NCI-H226 (cell line): ENCODE measurements at places on chromosomes 4 and X.

DNA sequence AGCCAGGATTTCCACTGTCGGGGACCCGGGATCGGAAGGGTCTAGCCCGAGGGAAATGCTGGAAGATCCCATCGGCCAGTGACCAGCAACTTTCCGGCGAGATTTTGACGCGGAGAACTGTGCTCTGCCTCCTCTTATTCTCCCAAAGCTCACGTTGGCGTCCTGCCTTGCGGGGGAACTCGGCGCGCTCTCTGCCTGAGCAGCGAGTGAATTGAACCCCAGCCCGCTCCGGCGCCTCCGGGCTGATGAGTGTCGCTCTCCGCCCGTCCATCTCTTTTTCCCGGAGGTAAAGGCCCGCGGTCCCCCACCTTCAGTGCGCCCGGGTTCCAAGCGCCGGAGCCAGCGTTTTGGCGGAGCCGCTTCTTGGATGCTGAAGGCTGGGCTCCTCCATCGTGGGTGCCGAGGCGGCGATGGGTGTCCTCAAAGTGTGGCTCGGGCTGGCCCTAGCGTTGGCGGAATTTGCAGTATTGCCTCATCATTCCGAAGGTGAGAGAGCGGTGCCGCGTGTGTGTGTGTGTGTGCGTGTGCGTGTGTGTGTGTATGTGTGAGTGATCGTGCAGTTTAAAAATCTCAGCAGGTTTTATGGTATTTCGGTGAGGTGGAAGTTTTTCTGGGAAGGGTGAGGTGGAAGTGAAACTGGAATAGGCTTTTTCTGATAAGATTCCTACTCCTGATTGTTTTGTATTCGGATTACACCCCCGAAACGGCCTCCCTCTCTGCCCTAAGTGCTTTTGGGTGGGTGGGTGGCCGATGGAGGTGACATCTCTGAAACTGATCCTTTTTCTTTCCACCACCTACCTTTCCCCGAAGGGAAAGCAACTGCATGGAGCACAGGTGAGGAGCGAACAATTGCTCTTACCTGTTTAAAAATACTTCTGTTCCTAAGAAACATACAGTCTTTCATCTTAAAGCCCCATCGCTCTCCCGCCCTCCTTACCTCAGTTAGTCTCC is 752 bp downstream of the FRAS1 start:
- peak; percentile 17 for DNase-seq

DNA sequence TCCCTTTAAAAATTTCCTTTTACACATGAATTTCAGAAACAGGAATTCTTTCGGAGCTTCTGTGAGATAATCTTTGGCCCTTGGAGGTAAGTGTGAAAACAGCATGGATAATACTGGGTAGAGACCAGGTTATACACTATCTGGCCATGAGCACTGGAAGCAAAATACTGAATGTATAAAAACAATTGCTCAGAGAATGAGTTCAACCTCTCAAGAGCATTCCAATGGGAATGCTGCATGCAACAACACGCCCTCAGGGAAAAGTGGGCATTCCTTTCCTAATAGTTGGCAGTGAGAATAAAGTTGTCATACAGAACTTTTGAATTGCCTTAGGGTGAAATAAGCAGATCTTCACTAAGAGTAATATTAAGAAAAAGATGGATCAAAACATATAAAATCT is 574.8 kb upstream of the DIPK2B start:
- peak; percentile 77 for DNase-seq

DNA sequence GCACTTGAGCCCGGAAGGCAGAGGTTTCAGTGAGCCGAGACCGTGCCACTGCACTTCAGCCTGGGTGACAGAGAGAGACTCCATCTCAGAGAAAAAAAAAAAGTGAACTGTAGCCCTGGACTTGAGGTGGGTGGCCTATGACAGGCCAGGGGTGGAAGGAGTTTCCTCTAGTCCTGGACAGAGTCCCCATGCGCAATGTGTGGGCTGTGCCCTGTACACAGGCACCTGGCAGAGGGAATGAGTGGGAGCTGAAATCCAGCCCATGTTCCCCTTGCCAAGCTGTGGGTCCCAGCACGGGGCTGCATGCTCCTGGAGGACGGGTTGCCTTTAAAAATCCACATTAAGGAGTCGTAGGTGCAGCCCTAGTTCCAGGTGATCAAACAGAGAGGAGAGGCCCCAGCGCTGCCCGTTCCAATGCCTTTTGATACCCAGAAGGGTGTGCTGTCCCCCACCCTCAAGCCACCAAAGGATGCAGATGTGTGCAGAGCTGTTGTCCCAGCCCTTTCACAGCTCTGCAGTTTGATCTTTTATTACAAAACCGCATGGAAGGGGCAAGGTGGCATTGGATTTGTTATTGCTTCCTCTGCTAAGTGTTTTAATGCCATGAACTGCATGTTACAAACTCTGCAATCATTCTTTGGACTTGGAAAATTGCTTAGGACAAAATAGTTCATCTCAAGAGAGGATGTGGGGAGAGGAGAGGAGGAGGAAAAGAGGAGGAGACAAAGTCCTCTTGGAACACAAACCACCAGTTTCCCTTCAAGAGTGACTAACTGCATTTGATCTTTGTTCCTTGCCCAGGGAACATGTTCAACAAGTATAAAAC is 38.0 kb upstream of the PDK3 start:
- DNase-seq, result no peak

GRCh38 chr4:44535981-44536380 is 87.4 kb upstream of the KCTD8 start:
- no peak for DNase-seq
